ENCODE measurements at places on chromosomes 6 and 20. TPM values are rescaled to one million over a fixed set of nuclear protein-coding genes. Genes with fewer than 3 reads are reported as not detected.

GFOD1 gene
- total RNA-seq: 49.1 TPM

THEMIS gene
- 0.94 TPM for total RNA-seq

DNA sequence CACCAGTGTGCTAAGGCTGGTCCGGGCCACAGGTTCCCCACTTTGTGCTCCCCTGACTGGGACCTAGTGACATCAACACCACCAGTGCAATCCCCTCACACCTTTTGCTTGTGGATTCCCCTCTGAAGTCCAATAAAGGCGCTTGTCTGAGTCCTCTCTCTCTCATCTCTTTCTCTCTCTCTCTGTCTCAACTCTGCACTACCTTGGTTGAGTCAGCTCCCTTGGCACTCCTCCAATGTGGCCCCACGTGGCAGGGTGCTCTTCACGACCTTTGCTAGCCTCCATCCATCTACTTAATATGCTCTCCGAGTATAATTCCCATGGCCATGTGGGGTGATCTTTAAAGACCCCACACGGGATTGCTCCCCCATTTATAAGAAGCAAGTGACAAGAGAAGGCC lies 385.0 kb downstream of the CD83 start:
- ATAC-seq: no peak

DNA sequence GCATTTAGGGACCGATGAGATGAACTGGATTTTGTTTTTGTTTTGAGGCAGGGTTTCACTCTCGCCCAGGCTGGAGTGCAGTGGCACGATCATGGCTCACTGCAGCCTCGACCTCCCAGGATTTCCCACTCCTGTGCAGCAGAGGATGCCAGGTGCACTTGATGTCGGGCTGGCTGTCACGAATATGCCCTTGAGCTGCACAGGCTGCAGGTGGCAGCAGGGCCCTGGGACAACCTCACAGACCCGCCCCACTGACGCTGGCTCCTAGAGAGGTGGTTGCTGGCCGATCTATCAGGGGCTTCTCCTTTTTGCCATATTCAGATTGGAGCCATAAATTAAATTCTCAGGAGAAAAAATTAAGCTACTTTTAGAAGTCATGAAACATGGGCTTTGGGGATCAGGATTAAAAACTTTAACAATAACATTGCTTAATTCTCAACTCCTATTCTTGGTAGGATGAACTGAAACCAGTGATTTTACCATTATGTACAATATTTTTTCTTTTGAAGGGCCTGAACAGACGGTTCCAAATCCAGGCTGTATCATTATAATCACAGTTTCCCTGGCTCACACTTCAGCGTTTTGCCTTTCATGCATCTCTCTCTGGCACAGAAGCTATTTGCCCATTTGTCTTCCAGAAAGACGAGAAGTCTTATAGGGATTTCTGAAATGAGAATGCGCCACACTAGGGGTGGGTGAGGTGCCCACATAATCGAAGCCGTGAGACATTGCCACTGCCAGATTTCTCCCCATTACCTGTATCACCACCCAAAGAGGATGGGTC lies 32.4 kb downstream of the NQO2 start:
- ATAC-seq: no peak
